ENCODE measurements at places on chromosomes 7 and 10.

GRCh38 chr10:31648966-31649365 is 279.7 kb downstream of the ARHGAP12 start:
- DNase-seq, result no peak

DNA sequence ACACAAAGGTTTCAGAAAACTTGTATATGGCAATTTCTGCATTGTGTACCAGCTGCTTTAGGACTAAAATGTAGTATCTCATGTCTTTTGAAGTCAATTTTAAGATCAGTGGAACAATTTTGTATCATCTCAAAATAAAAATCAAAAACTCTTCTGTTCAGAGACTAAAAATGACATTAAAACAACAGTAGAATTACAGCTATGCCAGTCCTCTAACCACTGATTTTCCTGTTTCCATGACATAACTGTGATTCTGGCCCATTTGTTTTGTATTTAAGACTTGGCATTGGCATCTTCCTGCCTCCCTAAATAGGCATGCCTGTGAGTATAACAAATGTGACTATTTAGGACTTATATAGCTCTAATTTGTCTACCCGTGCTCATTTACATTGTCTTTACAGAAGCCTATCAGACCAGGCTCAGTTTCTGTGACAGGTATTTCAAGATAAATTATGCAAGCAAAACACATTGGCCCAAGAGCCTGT is 29.1 kb upstream of the VPS41 start:
- no peak for DNase-seq

- no peak for DNase-seq
Measured at GRCh38 chr10:3141351-3142005, 31.1 kb downstream of the PITRM1 start.

- no peak for DNase-seq
Measured at GRCh38 chr7:132252793-132253100, 323.5 kb downstream of the PLXNA4 start.

GRCh38 chr7:110964775-110965174 is 126.2 kb upstream of the LRRN3 start:
- no peak for DNase-seq

GRCh38 chr7:151017953-151018420 is 6.3 kb downstream of the ATG9B start:
- peak; percentile 57 for DNase-seq

DNA sequence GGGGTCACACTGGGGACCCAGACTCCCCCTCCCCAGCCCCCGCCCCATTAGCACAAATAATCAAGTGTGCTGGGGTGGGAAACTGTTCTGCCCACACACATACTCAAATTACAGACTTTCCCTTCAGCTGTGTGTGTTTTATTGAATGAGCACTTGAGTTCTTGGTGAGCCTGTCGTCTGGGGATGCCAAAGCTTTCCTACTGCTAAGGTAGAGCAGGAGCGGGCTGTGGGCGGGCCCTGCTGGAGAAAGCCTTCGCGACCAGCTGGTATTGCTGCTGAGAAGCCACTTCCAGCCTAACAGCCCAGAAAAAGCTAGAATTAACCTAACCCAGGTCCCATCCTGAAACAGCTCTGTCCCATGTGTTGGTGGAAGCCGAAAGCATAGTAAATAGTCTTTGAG is 87.0 kb upstream of the KMT2E start:
- DNase-seq, result no peak

DNA sequence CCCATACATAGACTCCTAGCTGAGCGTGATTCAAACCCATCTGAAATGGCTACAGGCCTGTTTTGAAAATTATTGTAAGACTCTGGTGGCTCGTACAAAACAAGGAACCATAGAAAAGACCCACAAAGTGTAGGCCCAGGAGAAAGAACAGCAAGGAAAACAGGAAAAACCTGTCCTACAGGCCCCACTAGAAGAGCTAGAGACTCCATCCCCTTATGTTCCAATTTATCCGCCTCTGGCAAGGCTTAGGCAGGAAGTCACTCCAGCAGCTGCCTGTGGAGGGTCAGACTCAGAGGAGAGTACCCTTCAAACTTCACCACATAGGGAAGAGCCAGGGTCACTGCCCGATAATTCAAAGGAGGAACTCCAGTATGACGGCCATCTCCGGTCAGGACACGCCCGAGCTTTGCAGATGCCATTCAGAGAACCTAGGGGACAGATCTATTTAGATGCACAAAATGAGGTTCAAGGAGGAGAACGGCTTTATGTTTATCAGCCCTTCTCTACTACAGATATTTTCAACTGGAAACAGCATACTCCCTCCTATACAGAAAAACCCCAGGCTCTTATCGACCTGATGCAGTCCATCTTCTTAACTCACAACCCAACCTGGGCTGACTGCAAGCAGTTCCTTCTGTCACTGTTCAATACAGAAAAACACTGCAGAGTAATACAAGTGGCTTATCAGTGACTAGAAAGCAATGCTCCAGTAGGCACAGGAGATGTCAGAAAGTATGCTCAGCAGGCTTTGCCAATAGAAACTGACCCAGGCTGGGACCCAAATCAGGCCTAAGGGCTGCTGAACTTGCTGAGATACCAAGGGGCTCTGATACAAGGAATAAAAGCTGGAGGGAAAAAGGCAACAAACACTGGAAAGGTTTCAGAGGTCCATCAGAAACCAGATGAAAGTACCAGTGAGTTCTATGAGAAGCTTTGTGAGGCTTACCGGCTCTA is 8.6 kb upstream of the ZNF33B start:
- no peak for DNase-seq

- DNase-seq, result no peak
Measured at GRCh38 chr7:26588511-26588910, 275.9 kb downstream of the SKAP2 start.

DNA sequence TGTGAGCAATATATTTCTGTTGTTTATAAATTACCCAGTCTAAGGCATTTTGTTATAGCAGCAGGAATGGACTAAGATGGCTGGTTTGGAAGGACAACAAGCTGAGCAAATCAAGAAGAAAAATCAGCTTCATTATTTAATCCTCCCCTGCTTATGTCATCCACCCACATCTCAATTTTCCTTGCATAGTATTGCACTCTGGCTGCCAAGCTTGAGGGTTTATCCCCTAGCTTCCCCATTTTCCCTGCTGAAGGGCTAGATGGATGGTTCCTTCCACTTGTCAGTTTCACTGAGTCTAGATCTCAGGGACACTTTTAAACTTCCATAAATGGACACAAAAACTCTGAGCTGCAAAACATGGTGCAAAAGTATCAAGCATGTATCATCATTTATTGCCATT is 75.2 kb upstream of the LAMB4 start:
- DNase-seq, result no peak

DNA sequence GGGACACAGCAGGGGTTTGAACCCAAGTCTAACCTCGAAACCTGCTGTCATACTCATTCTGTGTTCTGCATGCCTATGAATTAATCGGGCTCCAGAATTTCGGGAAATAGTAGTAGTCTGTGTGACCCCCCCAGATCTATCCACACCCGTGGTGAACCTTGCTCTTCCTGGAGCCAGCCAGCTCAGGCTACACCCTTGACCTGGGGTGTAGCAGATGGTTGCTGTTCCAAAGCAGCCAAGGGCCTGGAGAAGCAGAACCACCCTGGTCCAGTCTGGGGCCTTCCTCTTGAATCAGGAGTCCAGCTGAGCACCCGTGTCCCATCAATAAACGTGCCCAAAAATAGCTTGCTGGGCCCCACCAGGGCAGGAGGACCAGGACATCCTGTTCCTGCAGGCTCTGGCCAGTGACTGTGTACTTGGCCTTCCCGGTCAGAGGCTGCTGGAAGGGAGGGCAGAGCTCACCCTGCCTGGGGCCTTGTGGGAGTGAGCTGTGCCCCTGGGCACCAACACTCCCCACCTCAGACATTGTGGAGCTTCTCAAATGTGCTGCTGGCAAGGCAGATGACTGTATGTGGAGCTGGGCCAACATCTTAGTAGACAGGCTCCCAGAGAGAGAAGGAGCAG is 101.2 kb upstream of the ZNF716 start:
- DNase-seq, result no peak

DNA sequence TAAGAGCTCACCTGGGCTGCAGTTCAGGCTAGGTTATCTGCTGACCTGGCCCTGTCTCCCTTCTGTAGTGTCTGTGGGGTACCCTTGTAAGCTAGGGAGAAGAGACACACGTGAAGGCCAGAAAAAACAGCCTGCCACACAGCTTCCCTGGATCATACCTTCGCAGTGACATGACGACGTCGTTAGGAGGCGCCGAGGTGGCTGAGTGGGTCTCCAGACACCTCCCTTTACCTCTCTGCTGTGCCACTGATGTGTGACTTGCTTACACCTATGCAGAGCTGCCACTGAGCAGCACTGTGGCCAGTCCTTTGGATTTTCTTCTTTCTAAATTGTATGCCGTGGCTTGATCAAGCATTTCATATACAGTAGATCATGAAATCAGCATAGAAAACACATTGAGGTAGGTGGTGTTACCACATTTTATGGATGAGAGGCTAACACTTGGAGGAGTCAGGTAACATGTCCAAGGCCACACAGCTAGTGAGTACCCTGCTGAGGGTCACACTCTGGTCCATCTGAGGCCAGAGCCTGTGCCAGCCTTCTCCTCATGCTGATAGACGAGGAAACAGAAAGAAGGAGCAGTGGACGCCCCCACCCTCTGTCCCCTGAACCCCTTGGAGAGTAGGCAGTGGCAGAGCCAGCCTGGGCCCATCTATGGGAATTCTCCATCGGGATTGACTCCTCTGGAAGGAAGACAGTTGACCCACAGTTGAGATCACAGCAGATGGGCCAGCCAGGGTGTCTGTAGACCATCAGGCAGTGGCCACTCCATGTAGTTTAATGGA is 23.1 kb downstream of the HTRA1 start:
- no peak for DNase-seq

DNA sequence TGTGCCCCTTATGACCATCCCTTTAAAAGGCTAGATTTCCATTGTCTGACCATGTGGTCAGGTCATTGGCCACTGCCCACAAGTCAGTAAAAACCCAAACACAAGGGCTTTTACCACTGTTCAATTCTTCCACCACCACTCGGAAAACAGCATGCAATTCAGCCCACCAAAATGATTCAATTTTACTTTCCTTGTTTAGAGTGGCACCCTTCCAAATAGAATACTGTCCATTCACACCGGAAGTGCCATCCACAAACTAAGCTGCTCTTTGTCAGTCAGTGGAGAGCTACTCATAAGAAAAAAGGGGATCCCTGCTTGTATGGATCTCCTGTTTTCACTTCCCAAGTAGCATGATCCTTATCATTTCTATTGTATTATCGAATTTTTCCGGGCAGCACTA is 350.7 kb upstream of the MBL2 start:
- DNase-seq, result no peak

- no peak for DNase-seq
Measured at GRCh38 chr10:88108115-88108610, 244.7 kb downstream of the PTEN start.

DNA sequence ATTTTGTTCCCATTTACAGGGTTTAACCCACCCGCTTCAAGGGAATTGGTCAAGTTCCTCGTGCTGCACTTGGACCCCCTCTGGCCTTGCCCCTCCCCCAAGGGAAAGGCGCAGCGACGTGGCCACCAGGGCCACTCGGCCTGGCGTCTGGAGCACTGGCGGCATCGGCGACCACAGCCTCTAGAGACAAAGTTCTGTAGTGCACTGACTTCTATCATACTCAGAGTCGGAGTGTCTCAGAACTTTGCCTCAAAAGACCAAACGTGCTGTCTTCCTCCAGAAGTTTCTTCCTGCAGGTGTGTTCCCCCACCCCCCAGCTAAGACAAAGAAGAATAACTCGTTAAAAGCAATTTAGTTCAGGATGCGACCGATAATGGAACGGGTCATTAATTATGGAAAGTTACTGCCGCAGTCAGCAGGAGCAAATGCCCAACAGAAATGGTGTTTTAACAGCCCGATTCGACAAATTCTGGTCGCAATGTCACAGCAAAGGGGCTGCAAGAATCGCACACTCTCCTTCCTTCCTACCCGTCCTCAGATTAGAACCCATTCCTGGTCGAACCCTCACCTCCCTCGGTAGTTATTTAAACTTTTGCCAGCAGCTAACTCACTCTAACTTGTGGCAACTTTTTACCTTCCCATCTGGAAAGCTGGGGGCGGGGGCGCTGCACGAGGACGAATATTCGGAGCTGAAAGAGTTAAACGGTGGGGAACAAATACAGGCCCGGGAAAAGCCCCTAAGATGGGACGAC is 202.1 kb upstream of the NFE2L3 start:
- no peak for DNase-seq

- DNase-seq, result no peak
Measured at GRCh38 chr10:47233631-47234030, 66.4 kb upstream of the GDF10 start.

DNA sequence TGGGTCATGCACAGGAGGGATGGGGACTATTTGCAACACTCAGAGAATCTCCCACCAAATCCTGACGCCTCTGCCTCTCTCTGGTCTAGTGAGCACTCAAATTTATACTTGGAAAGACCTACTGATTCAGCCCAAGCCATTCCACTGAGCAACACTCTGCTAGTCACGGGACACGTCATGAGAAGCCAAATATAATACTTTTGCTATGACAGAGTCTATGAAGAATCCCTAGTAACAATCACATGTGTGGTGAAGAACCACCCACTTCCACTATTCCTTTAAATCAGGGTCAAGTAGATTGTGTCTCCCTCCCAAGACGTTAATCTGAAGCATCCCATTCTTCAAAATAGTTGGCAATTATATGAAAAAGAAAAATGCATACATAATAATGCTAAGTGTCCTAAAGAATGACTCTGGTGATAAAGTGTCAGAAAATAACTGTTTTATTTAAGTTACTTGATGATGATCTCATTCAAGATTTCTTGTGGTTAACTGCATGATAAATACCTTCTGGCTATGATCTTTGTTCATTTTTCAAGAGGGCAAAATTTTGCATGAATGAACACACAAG is 28.5 kb downstream of the CHCHD3 start:
- DNase-seq, result no peak

GRCh38 chr7:123864966-123865365 is 20.0 kb downstream of the HYAL4 start:
- no peak for DNase-seq

DNA sequence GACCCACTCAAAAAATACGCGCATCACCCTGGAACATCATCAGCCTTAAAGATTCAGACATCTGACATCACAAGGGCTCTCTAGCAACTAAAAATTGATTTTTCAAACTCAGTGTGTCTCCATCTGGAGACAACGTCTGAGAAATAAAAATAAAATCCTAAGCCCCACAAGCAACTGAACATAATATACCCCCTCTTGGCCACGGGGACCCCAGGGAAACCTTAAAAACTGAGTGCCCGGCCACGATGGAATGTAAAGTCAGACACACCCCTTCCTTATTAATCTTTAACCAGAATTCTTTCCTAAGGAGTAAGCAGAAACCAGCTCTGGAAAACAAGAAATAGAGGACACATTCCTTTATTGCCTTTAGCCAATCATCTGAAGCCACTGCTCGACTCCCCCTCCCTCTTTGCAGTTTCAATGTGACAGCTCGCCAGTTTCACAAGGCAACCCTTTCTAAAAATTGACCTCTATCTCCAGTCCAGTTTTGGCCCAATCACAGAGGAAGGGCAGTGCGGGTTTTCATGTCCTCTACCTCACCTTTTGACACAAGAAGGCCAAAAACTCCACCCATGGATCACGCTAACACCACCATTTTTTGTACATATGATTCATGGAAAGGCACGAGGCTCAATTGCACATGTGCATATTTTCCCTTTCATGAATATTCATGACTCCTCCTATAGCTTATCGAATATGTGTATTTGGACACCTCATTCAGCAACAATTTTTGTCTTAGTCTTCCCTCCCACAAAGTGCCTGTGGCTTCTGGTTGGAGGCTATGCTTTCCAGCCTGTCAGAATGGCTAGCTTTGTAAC is 24.2 kb downstream of the IFIT3 start:
- no peak for DNase-seq
